Endothelial cell (in vitro differentiated cells): ENCODE measurements at places on chromosomes 2 and 18. TPM values are rescaled to one million over a fixed set of nuclear protein-coding genes. Genes with fewer than 3 reads are reported as not detected.

DNA sequence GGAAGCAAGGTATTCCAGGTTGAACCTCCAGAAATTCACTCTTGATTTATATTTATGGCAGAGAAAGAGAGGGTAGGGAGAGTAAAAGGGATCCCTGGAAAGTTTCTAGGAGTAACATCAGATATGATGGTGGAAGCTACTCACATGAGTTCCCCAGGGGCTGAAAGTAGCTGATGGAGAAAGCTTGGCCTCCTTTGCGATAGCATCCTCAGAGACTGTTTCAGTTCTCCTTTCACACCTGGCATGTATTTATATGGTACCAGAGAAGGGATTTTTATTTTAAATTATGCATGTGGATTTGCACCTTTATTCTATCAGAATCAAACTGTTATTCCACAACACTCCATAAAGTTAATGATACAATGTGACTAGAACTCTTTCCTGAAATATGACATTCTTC is 126.3 kb upstream of the OSR1 start:
- DNase-seq, result no peak

Gene CD207
- total RNA-seq, result 0.74 TPM

- peak; percentile 14 for DNase-seq
These were observed 777 bp downstream of the GALNT3 start for GRCh38 chr2:165793161-165793778.

DNA sequence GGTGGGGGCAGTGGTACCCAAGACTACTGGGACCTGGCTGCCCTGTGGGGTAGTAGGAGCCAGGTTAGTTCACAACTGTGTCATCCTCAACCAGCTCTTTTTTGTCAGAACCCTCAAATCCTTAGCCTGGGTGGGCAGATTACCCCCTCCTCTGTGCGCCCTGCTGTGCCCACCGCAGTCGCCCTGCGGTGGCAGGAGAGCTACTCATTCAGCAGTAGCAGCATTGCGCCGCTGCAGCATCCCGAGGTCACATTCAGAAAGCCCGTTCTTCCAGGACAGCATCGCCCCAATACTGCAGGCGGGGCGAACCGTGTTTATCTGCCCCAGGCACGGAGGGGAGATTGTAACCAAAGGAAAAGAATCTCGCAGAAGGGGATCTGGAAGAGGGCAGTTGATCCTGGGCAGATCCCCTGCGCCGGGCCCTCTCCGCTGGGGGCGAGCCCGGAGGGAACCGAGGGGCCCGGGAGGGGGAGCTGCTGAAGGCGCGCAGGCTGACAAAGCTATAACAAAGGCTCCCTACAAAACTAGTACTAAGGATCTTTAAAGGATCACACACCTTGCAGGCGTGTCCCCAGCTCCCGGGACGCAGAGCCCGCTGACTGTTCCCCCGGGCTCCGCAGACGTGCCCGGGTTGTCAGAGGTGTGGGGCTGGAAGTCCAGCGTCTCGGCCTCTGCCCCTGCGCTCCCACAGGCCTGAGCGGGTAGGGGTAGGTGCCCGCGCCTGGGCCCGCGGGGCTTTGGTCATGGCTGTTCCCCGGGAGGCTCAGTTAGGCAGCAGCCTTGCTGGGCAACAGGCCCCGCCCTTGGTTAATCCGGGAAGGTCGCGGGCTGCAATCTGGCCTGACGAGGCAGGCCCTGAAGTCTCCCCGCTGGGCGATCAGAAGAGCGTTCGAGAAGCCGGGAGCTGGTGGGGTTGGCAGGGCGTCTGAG is 13.2 kb downstream of the POU3F3 start:
- DNase-seq, result no peak

Gene PROKR1
- total RNA-seq, result 0.38 TPM

- no peak for DNase-seq
These were observed 129.4 kb downstream of the MYO5B start for GRCh38 chr18:50065527-50065926.

Gene CD28
- total RNA-seq, result not detected

DNA sequence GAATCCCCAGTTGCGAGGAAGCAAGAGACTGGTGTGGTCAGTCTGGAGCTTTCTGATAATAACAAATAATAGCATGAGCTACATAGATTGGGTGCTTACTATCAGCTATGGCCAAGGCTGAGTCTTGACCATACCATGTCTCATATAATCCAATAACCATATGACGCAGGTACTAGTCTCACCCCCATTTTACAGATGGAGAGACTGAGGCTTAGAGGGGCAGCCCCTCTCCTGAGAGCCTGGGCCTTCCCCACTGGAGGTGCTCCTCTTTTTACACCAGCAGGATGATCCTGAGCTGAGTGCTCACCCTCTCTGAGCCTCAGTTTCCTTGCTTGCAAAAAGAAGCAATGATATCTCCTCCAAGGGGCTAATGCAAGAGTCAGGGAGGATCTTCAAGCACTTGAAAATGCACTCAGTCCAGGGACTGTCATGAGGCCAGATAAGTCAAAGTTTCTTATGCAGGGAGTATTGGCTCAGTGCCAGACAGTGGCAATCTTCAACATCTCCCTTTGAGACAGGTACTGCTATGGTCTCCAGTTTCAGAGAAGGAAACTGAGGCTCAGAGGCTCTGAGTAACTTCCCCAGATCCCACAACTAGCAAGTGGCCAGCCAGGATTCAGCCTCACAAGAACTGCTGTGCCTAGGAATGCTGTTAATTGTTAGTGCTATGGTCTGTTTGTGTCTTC is 149.7 kb downstream of the TFCP2L1 start:
- no peak for DNase-seq

GRCh38 chr2:100615471-100615870 is 52.7 kb downstream of the PDCL3 start:
- no peak for DNase-seq

GRCh38 chr2:236548179-236548921 is 21.3 kb upstream of the ACKR3 start:
- no peak for DNase-seq

Gene MYO5B
- 1.5 TPM for total RNA-seq

Gene DDX1
- total RNA-seq, result 100 TPM

DNA sequence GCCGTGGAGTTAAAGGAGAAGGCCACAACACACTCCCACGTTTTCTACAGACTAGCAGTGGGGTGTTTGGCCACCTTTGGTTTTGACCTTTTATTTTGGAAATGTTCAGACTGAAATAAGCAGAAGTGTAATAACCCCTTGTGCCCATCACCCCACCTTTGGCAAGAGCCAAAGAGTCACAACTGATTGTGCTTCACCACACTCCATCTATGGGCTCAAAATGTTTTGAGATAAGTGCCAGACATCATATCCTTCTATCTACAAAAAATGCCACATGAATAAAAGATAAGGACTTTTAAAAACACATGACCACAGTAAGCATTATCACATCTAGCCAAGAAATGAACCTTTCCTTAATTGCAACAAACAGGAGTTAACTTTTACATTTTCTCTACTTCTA is 9.9 kb upstream of the GPR35 start:
- DNase-seq, result no peak

Gene RGPD5
- 48.9 TPM for total RNA-seq

DNA sequence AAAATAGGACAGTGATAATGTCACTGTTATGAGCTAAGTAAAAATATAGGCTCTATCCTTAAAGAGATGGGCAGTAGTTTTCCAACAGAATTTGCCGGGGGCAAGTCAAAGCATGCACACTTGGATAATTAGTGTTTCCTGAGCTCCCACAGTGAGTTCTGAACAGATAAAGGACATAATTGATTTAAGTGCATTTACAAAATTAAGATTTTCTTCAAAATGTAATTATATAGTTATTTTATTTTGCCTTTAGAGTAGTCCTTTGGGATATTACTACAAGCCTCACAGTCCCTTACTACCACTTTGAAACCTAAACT is 107.6 kb downstream of the RAPGEF4 start:
- no peak for DNase-seq

Gene IL1RL2
- not detected for total RNA-seq

GRCh38 chr2:215831296-215831913 is 181.9 kb downstream of the MREG start:
- no peak for DNase-seq

- DNase-seq, result no peak
These were observed 178.1 kb downstream of the MGAT5 start for GRCh38 chr2:134431838-134432434.

- DNase-seq, result no peak
These were observed 24.8 kb downstream of the DSG4 start for GRCh38 chr18:31401156-31402025.

Gene DIPK1C
- 0.21 TPM for total RNA-seq

Gene LOXL3
- total RNA-seq, result 10.0 TPM

Gene UPP2
- total RNA-seq, result not detected

Gene LBX2
- not detected for total RNA-seq

- DNase-seq, result no peak
These were observed 401.0 kb downstream of the SUCLG1 start for GRCh38 chr2:84057917-84058560.

Gene PROM2
- 0.62 TPM for total RNA-seq
